Left renal pelvis (tissue), 4 donors: ENCODE measurements at places on chromosomes 5 and 9.

DNA sequence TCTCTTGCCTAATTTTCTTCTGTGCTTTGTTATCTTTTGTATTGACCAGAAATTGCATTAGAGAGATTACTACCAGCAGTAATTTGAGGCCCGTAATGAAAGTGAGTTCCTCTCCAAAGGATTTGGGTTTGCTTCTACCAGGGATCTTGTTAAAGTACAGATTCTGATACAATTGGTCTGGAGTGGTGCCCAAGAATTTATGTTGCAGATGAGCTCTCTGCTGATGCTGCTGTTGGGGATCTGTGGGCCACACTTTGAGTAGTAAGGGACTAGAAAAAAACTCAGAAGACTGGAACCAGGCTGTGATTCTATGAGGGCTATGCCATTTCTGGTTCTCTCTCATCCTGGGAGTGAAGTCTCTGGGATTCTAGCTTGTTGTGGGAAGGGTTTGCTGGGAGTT, 192.2 kb downstream of the SEC61B start:
- DNase-seq, result no peak

DNA sequence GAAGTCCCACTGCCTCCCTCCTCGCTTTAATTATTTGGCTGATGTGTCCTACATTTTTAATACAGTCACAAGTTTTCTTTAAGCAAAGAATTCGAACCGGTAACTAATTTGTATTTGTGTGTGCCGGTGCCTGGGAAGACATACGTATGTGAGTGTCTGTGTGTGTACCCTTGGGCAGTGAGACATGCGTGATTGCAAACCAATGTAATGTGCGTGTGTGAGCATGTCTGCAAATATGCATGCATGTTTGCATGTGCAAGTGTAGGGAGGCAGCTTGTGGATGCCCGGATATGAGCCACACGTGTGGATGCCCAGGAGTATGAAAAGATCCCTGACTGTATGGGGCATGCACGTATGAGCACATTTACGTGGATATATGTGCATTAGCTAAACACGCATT, 44.4 kb upstream of the NEK6 start:
- no peak for DNase-seq

DNA sequence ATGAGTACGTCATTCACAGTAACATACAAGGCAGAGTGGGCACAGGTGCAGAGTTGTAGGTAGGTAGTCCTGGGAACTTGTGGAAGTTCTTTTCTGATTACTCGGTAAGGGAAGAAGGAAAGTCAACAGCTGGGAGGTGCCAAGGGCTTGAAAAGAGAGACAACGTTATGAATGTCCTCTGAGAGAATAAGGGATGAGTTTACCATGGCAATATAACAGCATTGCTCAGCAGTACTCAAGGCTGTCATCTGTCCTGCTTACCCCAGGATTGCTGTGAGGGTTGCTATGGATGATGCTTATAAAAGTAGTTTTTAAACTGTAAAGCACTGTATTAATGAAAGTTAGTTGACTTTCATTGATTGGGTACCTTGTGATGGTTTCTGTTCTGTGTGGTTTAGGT, 369.1 kb upstream of the SGCD start:
- DNase-seq, result no peak

DNA sequence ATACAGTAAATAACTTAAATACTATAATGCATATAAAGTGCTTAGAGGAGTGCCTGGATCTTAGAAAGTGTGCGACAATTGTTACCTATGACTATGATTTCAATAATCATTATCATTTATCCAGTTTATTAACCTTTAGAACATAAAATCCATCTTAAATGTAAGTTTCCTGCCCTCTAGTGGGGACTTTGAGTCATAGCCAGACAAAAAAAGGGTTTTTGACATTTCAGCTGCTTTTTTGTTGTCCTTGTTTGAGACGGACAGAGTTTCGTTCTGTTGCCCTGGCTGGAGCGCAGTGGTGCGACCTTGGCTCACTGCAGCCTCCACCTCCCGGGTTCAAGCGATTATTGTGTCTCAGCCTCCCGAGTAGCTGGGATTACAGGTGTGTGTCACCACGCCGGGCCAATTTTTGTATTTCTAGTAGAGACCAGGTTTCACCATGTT, 9.7 kb upstream of the C9orf152 start:
- DNase-seq, result no peak

- DNase-seq, result no peak
Measured at GRCh38 chr5:163758283-163758711, 252.9 kb downstream of the MAT2B start.

DNA sequence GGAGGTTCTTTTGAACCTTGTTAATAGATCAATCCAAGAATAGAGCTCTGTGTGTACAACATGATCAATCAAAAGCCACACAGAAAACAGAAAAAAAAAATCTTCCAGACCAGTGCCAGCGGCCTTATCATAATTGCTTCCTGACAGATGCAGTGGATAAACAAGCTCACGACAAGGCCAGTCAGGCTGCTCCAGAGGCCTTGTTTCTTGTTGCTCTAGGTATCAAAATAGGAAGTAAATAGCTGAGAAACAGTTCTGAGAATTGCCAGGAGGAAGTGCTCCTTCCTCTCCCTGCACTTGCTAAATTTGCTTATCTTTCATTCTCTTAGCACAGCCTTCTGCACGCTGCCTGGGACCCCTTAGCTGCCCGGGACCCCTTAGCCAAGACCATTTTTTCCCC, 199.0 kb upstream of the TARS1 start:
- no peak for DNase-seq

GRCh38 chr5:148583421-148583965, 70.8 kb downstream of the HTR4 start:
- DNase-seq, result no peak

GRCh38 chr9:2303056-2303455, 287.9 kb downstream of the SMARCA2 start:
- no peak for DNase-seq

GRCh38 chr9:5850724-5851122, 17.8 kb upstream of the ERMP1 start:
- no peak for DNase-seq

GRCh38 chr5:21774801-21775200, 1078.3 kb downstream of the CDH12 start:
- DNase-seq, result no peak

GRCh38 chr9:130462685-130463540, 18.2 kb downstream of the ASS1 start:
- DNase-seq, result no peak

DNA sequence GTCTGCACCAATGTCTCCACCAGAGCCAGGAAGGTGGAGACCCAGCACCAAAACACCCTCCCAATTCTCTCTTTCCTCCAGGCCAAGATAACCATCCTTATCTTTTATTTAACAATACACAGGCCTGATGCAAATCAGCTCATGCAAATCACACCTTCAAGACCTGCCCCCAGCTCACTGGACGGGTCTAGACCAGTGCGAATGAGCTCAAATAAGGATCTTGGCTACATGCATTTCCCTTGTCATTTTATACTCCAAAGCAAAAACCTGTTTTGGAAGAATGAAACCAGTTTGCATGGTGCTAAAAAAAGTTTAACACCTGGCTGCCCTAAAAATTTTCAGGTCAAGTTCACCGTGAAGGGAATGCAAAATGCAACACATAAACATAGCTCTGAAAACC, 31.9 kb upstream of the DAPK1 start:
- DNase-seq, result no peak

DNA sequence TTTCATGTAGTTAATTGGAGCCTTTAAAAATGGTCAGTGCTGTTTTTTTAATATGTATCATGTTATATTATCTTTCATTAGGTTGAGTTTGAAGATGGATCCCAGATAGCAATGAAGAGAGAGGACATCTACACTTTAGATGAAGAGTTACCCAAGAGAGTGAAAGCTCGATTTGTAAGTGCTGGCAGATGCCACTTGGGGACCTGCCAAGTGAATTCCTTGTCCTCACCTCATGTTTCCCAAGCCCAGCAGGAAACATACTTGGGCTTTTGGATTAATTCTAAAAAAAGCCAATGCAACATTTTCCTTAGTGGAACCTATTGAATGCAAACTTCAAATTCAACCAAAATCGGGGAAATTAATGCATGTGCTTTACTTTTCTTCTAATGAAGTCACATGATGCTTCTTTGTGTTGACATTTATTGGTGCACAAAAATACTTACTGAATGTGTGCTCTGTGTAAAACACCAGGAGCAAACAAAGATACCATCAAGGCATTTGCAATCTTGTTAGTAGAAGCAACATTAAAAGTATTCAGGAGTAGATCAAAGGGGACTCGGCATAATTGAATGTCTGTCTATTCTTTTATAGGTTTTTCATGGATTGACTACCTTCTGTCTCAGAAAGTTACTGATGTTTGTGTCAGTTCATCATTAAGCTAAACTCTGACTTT, 412.1 kb downstream of the KDM4C start:
- no peak for DNase-seq

GRCh38 chr5:3481175-3481574, 114.5 kb upstream of the IRX1 start:
- no peak for DNase-seq

DNA sequence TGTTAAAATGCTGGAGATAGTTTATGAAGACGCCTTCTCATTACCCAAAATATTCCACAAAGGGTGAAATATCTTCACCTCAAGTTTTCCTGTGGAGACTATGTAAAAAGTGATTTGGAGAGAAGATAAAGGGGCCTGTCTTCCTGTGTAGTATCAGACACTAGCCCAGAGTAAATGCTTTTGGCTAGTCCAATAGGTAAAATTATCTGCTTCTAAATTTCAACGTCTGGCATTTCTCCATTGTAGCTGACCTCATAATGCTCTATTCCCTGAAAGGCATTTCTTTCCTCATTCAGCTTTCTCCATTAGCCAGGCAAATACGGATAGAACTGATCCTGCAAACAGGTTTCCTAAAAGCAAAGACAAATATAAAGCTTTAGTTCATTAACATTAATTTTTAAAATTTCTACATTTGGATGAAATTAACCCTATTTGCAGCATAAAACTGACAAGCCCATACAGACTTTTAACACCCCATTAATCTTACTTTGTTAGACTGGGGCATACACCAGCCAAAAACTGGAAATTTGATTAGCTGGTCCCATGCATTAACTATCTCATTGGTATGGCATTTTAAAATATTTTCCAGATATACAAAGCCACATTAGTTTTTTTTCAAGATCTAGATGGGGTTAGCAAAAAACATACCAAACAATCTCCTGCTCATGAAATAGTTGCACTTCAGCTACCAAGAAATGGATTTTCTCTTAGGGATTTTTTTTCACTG, 548.8 kb downstream of the EFNA5 start:
- DNase-seq, result no peak

DNA sequence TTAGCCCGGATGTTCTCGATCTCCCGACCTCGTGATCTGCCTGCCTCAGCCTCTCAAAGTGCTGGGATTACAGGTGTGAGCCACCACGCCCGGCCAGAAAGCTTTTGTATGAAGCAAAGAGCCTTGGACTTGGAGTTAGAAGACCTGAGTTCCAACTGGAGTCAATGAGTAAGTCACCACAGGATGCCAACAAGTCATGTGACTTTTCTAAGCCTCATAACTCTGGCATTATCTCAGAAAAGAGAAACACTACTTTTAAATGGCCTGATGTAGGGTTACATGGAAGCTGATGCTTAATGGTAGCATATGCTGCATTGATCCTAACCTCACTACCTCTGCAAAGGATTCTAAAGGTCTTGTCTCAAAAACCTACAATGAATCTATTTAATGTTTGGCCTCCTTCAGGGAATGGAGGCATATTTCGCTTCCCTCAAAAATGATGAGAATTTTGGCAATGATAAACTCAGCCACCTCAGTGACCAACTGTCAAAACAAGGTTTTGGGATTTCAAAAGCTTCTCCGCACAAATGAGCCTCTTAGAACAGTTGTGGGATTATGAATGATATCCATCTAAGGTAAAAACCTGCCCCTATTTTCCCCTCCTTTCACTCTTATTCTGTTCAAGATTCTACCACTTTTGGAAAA, 236.8 kb downstream of the ACTL7B start:
- no peak for DNase-seq

GRCh38 chr9:107650321-107650720, 160.8 kb upstream of the KLF4 start:
- DNase-seq, result no peak

DNA sequence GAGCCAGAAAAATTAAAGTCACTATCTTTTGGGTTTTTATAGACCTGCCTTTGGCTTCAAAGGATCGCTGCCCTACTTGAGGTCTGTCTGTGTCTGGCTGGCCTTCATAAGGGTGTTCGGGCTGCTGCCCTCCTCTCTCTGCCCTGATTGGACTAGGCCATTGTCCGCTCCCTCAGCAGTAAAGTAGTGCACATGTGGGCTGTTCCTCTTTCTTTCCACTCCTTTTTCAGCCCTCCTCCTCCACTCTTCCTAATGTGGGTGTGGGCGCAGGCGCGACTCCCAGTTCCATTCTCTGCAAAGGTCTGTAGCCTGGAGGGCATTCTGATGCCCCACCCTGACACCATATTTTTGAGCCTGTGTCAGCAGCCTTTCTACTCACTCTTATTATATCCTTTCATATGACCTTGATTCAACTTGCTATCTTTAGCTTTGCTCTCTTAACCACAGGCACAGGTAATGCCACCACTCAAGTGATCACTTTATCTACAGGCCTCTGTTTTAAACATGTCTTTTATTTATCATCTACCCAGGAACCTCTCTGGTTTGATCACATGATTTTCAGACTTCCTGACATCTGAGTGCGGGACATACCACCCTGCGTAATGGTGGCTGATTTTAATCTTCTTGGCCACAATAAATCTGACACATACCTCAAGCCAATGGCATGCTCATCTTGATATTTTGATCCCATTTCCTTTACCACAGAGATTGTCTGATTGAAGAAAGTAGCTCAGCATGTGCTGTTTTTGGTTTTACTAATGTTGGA, 144.5 kb downstream of the AOPEP start:
- DNase-seq, result no peak
